ENCODE measurements at places on chromosomes 3 and 15.

DNA sequence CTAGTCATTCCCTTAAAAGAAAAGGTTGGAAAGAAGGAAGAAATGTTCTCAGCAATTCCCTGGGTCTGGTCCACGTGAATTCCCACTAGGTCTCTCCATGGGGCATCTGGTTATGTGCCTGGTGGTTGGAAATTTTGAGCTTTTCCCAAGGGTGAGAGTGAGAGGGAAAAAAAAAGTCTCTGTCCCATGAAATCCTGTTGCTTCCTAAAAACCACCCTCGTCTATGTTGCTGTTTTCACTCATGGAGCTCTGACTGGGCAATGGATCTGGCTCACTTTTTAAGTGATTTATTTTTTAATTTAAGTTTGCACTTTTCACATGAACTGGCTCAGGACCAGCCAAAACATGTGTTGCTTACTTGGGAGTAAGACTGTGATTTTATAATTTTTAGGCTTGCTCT lies 190.1 kb downstream of the CHST2 start:
- DNase-seq = no peak

- no peak for DNase-seq
Observed at GRCh38 chr15:45606413-45606812, 19.2 kb downstream of the BLOC1S6 start.

GRCh38 chr3:143464850-143465249 lies 345.3 kb downstream of the CHST2 start:
- DNase-seq = no peak

GRCh38 chr15:39598186-39598850 lies 17.4 kb downstream of the THBS1 start:
- DNase-seq = no peak

- no peak for DNase-seq
Observed at GRCh38 chr15:68492855-68493254, 60.9 kb upstream of the ITGA11 start.

DNA sequence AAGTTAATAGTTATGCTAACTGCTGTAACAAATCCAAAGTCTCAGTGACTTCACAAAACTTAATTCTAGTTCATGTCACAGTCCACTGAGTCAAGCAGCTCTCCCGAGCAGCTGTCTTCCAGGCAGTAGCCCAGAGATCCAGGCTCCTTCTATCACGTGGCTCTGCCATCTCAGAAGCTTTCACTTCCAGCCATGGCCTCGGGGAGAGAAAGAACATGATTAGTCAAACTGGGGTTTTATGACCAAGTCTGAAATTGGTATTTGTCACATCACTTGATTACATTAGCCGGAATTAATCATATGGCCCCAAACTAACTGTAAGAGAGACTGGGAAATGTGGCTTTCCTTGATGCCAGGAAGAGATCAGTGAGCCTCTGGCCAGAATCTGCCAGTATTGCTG lies 70.2 kb upstream of the DGKG start:
- no peak for DNase-seq

- no peak for DNase-seq
Observed at GRCh38 chr15:86872782-86873181, 793.1 kb downstream of the AGBL1 start.

DNA sequence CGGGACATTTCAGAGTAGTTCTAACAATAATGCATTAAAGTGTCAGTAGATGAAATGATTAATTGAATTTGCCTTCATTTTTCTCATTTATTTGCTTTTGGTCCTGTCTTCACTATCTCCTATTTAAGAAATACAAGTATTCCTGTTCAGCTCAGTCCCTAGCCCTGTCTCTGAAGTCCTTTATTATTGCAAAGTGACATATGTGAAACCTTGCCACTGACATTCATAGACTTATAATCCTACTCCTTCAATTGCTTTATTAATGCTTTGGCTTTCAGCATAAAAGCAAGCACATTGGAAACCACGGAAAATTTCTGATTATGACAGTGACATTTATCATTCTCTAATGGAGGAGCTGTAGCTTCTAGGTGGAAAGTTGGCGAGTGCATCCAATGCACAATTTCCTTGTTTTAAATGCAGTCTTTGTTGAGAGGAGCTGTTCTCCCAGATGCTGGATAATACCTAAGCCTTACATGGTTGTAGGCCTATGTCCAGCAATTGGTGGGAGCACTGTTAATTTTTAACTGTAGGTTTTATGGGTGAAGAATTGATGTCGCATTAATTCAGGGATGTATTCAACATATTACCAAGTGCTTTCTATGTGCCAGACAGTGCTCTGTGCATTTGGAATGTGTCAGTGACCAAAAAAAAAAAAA lies 337.8 kb downstream of the FEZF2 start:
- DNase-seq = no peak

GRCh38 chr15:33310481-33311311 lies at the start of gene RYR3:
Gene RYR3 (plus strand): TSS chr15:33310967. CDS start chr15:33311046, 79 bp downstream.
- no peak for DNase-seq

- DNase-seq = no peak
Observed at GRCh38 chr15:46556010-46556409, 921.2 kb downstream of the SQOR start.
